ENCODE measurements at places on chromosomes 3 and 15. TPM values are rescaled to one million over a fixed set of nuclear protein-coding genes. Genes with fewer than 3 reads are reported as not detected.

Gene ALDH1A3
- 9.9 TPM for total RNA-seq

Gene ULK3
- 43.9 TPM for total RNA-seq

Gene ZNF501
- total RNA-seq, result 4.5 TPM

Gene CRYGS
- total RNA-seq, result 3.8 TPM

Gene SLC9C1
- not detected for total RNA-seq

- H3K27ac ChIP-seq, result no peak overlapping the region
- H3K27me3 ChIP-seq, result no peaks in the 10 kb centered on the region
- H3K4me1 ChIP-seq, result no peaks in the 10 kb centered on the region
- DNase-seq, result peak; percentile 33
- no peaks in the 10 kb centered on the region for H3K36me3 ChIP-seq
These were observed 72.0 kb downstream of the SCN5A start for GRCh38 chr3:38577371-38578080.

DNA sequence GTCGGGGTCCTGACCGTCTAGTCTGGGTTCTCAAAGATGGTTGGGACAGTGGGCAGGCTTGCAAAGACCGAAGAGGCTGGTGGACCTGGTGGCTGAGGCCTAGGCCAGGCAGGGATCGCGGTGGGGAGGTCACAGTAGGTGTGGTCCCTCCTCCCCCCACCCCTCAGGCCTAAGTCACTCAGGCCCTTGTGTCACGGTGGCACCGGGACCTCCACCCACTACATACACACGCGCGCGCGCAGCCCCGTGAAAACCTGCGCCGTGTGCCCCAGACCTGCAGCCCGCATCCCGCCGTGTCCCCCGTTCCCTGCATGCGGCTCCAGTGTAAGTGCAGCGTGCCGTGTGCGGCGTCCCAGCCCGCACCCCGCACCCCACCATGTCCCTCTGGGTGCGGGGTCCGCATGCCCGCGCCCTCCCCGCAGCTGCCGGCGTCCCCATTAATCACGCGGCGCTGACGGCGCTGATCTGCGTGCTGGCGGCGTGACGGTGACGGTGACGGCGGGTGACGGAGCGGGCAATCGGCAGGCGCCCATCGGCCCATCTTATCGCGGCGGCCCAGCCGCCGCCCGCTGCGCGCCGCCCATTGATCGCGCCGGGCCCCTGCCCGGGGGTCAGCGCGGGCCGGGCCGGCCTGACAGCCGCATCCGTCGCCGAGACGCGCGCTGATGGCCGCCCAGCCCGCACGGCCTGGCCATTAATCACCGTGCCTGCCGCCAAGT, 24.4 kb downstream of the SEC61A1 start:
- peak overlapping the region; percentile 36 for H3K27ac ChIP-seq
- peak overlapping the region; percentile 51 for H3K4me3 ChIP-seq
- peaks cover 14% of the 10 kb centered on the region for H3K36me3 ChIP-seq
- H3K4me1 ChIP-seq, result peaks cover 26% of the 10 kb centered on the region
- peak; percentile 74 for DNase-seq

GRCh38 chr15:98547741-98548138, 100.6 kb upstream of the IGF1R start:
- H3K4me1 ChIP-seq, result peaks cover 11% of the 10 kb centered on the region
- no peaks in the 10 kb centered on the region for H3K36me3 ChIP-seq
- peak overlapping the region; percentile 55 for H3K27ac ChIP-seq
- DNase-seq, result no peak
- H3K27me3 ChIP-seq, result peaks cover 8% of the 10 kb centered on the region
- H3K4me3 ChIP-seq, result peak overlapping the region; percentile 52

DNA sequence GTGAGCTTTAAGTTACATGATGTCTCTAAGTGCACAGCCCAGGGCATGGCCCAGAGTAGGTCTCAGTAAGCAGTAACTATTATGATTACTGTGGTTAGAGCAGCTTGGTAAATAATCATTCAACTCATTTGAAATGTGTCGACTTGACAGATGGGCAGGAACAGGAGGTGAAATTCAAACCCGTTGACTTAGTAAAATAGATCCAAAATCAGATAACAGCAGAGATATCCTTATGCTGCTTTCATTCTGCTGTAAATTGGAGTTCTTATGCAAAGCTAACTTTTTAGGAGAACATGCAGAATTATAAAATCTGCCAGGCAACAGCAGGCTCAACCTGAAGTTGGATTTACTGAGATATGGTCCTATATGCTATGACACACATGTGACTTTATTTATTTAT, 118.7 kb upstream of the KLHL25 start:
- no peaks in the 10 kb centered on the region for H3K27me3 ChIP-seq
- no peak overlapping the region for H3K4me3 ChIP-seq
- no peaks in the 10 kb centered on the region for H3K4me1 ChIP-seq
- H3K27ac ChIP-seq, result no peak overlapping the region
- no peaks in the 10 kb centered on the region for H3K36me3 ChIP-seq
